CD4-positive, alpha-beta memory T cell (primary cell): ENCODE measurements at places on chromosomes 7 and 10.
A peak's percentile ranks its signal among the peaks of the same experiment; 100 is the strongest.

GRCh38 chr7:157730614-157731013, 393.8 kb downstream of the DNAJB6 start:
- DNase-seq, result no peak

DNA sequence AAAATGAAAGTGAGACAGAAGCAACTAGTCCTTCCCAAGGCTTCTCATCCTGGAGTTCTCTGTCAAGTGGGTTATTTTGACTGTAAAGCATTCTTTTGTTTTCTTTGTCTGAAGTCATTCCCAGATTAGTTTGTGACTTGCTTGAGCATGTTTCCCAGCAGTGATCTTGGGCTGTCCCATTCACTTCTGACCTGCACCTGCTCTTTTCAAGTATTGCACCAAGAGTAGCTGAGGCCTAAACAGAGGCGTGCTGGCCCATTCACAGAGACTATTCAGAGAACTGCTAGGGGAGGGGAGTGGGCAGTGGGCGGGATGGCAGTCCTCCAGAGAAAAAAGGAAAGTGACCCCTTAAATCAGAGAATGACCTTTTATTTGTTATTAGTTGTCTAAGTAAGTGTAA, 61.3 kb downstream of the CACNA2D1 start:
- DNase-seq, result no peak

GRCh38 chr10:132861116-132861691, 75.3 kb upstream of the NKX6-2 start:
- no peak for DNase-seq

DNA sequence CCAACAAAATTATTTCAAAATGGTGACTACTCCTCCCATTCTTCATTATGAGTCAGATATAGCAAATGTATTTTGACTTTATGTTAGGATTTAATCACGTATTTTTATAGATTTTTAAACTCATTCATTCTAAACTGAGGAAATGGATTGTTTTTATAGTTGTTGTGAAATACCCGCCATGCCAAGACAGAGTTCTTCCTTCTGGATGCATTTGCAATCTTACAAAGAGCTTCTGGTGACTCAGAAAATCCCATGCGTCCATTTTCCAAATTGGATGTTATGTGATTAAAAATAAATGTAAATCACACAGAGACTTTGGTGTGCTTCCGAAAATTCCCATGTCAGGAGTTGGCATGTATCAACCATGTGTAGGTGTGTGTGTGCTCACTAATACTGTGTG, 179.3 kb downstream of the TRIL start:
- DNase-seq, result no peak

GRCh38 chr10:72335394-72336258, 19.1 kb downstream of the DNAJB12 start:
- peak; percentile 72 for DNase-seq

DNA sequence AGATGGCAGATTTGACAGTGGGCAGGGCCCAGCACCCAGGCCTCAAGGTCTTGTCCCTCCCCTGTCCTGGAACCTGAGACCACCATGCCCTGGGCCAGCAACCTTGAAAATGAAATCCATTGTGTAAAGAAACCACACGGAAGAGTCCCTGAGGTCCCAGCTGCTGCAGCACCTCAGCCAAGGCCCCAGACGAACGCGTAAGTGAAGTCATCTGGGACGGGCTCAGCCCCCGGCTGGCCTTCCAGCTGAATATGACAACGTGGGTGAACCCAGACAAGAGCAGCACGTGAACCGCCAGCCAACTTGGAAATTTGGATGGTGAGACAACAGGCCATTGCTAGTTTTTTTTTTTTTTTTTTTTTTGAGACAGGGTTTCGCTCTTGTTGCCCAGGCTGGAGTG, 70.3 kb downstream of the CYTH3 start:
- DNase-seq, result no peak

GRCh38 chr10:92164036-92164696, 126.7 kb downstream of the CPEB3 start:
- DNase-seq, result no peak

DNA sequence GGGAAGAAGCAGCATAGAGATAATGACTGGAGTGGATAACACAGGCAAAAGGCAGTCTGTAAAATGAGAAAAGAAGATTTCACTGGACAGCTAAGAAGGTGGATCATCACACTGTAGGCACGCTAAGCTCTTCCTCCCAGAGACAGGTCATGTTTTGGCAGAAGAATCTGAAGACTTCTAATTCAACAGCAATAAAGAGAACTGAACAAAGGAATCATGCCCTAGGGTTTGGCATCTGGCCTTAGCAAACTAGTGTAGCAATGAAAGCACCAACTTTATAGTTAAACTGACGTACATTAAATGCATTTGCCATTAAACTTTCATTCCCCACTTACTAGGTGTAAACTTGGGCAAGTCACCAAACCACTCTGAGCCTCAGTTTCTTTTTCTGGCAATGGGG, 84.4 kb upstream of the SEM1 start:
- no peak for DNase-seq

DNA sequence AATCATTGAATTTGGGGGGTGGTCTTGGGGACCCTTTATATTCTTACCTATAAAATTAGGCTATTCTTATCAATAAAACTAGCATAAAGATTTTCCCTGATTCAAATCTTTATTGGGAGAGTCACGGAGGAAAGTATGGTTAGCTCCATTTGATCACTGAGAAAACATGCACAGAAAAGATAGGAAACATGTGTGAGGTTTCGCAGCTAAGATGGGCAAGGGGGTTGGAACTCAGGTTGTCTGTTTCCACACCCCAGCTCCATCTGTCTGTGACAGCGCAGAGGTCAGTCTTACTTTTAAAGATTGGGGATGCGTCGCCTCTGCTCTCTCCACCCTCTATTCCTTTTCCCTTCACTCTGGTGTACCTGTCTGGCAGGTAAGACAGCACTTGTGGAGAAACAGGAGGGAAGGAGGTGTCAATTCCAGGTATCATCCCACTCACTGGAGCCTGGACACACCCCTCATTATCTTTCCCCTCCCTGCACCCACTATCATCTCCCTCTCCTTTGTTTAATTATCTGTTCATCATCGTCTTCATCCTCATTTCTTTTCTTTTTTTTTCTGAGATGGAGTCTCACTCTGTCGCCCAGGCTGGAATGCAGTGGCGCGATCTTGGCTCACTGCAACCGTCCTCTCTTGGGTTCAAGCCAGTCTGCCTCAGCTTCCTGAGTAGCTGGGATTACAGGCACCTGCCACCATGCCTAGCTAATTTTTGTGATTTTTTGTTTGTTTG, 2.4 kb upstream of the DENND10 start:
- DNase-seq, result no peak

GRCh38 chr7:52095861-52096260, 779.3 kb upstream of the COBL start:
- DNase-seq, result no peak

- no peak for DNase-seq
Measured at GRCh38 chr10:125125951-125126735, 34.2 kb downstream of the CTBP2 start.

DNA sequence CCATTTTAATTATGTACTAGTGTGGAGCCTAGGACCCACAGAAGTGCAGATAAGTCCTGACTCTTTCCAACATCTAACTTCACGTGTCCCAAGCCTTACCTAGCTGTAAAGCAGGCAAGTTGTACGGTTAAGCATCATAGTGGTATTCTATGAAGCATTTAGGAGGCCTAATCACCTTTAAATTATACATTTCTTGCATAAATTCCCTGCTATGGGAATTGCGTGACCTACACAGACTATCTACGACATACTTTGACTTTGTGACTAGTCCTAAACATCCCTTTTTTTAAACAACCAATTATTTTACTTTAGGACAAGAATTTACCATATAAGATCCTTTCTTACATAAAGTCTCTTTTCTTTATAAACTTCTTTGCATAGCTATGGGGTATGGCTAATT, 37.7 kb upstream of the LRGUK start:
- DNase-seq, result no peak

DNA sequence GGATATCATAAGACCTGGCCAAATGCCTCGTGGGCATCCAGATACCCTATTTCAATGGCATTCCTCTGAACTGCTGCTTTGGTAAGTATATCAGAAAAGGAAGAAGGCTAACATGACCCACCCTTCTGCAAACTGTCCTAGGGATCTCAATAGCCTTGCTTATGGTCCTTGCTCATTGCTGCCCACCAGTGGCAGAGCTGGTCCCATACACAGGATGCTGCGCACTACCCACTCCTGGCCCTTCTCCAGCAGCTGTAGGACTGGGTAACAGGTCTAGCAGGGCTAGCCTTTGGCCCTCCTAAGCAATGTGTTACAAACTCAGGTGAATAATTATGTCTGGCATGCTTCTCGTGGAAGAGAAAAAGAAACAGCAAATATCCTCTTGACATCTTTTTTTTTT, 72.5 kb downstream of the C10orf90 start:
- no peak for DNase-seq

GRCh38 chr10:6014241-6014761, 37.0 kb upstream of the IL15RA start:
- DNase-seq, result peak; percentile 84

DNA sequence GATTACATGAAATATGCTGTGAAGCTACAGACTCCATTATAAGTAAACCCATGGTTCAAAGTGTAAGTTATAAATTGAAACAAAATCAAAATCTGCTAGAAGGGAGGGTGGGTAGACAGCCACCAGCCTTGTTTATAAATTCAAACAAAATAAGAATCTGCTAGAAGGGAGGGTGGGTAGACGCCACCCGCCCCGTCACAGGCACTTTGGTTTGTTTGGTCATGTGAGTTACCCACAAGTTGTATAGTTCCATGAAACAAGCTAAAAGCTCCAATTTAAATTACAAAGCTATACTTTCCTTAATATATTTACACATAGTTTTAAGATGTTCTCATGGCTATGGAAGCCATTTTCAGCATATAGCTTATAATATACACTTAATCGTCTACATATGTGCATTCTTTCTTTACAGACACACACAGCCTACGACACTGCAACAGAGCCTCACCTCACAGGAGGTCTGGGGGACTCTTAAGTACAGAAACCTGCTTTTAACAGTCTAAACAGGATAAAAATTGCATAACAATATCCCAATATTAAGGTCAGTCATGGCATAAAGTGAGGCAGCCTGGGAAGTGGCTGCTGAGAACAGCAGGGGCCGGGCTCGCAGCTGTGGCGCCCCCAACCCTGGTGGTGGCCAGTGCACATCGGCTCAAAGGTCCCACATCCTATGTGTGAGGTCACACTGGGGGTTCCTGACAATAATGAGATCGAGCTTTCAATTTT, 28.1 kb upstream of the NCAPG2 start:
- no peak for DNase-seq

GRCh38 chr7:73340514-73340913, 12.6 kb downstream of the FKBP6 start:
- no peak for DNase-seq
